Mesendoderm (in vitro differentiated cells): ENCODE measurements at places on chromosomes 12 and 14.

DNA sequence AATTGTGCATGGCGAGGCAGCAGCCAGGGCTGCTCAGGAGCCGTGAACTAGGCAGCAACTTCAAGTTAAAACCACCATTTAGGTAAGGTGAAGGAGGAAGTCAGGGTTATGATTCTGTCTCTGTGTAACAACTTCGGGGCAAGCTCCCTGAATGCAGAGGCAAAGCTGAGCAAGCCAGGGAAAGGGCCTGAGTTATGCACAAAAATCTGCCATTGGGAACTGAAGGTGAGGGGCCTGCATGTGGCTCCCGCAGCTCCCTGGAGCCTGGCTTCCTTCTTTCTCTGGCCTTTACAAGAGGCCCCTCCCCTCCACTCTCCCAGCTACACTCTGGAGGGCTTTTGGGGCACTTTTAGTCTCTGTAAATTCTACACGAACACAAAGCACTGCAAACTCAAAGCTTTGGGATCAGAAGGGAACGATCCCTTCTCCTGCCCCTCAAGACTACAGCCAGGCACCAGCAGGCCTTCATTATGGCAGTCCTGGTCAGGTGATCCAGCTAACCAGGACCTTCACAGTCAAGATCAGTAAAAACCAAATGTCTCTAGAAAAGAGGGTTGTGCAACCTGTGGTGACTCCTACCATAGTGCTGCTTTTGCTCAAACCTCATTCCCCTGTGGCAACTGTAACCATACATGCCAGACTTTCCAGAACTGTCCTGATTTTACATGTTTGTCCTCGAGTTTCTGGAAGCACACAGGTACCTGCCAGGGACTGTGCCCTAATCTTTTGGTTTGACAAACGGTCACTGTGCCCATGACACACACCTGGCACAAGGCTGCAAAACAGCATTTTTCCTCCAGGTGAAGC, 67.2 kb upstream of the PTGR2 start:
- DNase-seq, result no peak

- DNase-seq, result no peak
Measured at GRCh38 chr14:28902930-28903329, 136.3 kb downstream of the FOXG1 start.

DNA sequence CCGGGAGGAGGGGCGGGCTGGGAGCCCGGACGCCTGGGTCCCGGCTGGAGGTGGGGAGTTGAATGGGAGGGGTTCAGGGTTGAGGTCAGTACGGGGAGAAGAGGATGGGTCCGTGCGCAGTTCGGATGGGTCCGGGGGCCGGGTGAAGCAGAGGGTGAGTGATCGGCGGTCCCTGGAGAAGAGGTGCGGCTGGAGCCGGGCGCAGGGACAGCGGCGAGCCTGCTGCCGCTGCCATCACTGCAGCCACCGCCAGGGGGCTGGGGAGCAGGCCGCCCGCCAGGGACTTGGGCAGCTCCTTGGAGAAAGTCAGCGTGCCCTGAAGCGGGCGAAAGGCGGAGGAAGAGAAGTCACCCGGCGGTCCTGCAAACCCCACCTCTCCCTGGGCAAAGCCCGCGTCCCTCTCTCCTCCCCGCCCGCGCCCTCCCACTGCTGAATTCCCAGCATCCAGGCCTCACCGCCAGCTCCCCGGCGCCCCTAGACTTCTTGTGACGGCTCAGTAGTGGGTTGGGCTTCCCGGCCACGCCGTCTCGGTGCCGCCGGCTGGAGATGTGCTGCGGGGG, 6.0 kb upstream of the GPR84 start:
- peak; percentile 92 for DNase-seq

- no peak for DNase-seq
Measured at GRCh38 chr12:24597580-24597979, 351.3 kb downstream of the BCAT1 start.

GRCh38 chr14:32183151-32184058, 18.4 kb upstream of the RNU6-7 start:
- DNase-seq, result no peak

- no peak for DNase-seq
Measured at GRCh38 chr12:57156701-57157403, 9.4 kb upstream of the LRP1-AS start.

DNA sequence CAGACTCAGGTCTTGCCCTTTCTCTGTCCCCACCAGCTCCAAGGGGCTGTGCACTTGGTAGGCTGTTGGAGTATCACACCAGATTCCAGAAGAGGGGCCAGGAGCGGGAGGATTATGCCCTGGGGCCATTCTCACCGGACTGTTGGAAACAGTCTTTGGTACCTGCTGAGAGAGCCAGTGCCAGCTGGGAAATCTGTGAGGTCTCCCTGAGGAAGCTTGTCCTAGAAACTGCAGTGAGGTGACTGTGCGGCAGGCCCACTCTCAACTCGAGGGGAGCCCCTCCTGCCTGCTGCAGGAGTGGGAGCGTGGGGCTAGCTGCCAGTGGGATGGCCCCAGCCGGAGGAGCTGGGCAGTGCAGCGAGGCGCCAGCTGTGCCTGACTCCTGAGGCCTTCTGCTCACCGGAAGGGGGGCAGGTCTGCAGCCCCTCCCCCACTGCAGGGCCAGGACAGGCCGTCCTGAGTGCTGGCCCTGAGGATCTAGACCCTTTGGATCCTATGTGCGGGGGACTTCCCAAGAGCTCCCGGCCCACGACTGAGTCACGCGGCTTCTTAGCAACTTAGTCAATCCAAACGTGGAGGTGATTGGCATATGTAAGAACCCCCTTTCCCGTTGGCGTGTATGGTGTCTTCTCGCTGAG, 295.2 kb downstream of the CACNA1C start:
- DNase-seq, result no peak

DNA sequence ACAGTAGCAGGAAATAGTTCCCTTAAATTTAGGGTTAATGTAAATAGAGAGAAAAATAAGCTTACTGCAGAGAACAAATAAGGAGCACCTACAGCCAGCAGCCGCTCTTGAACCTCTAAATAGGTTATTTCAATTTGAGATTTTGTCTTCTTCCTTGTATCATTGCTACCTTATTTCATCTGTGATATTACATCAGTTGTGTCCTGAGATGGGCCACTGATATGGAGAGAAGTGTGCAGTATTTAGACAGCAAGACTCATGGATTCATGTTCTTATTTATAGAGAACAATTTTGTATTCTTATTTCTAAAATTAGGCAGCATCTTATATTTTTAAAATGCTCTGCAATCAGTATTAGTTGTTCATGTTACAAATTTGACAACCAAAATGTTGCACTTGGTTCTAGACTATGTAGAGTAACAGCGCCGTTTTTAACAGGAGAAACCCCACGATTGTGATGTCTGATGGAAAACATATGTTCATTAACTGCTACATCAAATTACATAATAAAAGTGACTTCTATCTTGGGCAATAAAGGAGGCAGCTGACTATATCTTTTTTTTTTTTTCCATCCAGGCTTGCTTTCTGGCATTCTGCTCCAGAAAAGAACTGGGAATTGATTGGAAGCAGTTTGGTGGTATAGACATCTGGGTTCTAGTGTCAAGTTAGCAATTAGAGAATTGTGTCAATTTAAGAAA, 117.9 kb downstream of the CAND1 start:
- DNase-seq, result no peak

DNA sequence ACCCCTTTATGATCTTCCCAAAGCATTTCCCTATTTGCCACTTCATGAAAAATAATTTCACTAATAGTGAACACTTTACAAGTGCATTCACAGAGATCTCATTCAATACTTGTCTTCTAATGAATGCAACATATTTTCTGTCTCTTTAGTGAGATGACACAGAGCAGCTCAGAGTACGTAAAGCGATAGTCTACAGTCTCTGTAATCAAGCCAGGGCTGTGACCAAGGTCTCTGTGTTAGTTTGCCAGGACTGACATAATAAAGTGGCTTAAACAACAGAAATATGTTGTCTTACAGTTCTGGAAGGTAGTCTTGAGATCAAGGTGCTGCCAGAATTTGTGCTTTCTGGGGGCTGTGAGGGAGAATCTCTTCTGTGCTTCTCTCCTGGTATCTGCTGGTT, 33.1 kb upstream of the FRS2 start:
- no peak for DNase-seq

GRCh38 chr14:23154964-23155587, 28.4 kb downstream of the SLC7A8 start:
- peak; percentile 92 for DNase-seq

DNA sequence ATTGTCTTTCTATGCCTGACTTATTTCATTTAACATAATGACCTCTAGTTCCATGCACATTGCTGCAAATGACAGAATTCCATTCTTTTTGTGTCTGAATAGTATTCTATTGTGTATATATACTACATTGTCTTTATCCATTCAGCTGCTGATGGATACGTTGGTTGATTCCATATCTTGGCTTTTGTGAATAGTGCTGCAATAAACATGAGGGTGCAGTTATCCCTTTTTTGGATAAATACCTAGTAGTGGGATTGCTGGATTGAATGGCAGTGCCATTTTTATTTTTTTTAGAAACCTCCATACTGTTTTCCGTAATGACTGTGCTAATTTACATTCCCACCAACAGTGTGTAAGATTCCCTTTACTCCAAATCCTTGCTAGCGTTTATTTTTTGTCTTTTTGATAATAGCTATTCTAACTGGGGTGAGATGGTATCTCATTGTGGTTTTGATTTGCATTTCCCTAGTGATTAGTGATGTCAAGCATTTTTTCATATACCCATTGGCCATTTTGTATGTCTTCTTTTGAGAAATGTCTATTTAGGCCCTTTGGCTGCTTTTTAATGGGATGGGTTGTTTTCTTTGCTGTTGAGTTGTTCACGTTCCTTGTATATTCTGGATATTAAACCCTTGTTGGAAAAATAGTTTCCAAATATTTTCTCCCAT, 2.3 kb downstream of the OAS2 start:
- DNase-seq, result no peak

GRCh38 chr12:118589162-118589561, 212.8 kb downstream of the SUDS3 start:
- DNase-seq, result no peak

- DNase-seq, result peak; percentile 55
Measured at GRCh38 chr14:25032092-25032784, 17.7 kb downstream of the STXBP6 start.

- DNase-seq, result peak; percentile 90
Measured at GRCh38 chr12:127165567-127166392, 1101.2 kb upstream of the TMEM132C start.

- no peak for DNase-seq
Measured at GRCh38 chr14:23132970-23133369, 13.9 kb upstream of the CEBPE start.

- peak; percentile 51 for DNase-seq
Measured at GRCh38 chr12:65182012-65182739, 12.8 kb downstream of the LEMD3 start.

- DNase-seq, result peak; percentile 27
Measured at GRCh38 chr14:20998139-20998538, 954 bp upstream of the SLC39A2 start.

- no peak for DNase-seq
Measured at GRCh38 chr12:106138357-106138632, 459 bp downstream of the NUAK1 start.

- DNase-seq, result no peak
Measured at GRCh38 chr14:83470959-83471695, 1937.5 kb upstream of the SEL1L start.

DNA sequence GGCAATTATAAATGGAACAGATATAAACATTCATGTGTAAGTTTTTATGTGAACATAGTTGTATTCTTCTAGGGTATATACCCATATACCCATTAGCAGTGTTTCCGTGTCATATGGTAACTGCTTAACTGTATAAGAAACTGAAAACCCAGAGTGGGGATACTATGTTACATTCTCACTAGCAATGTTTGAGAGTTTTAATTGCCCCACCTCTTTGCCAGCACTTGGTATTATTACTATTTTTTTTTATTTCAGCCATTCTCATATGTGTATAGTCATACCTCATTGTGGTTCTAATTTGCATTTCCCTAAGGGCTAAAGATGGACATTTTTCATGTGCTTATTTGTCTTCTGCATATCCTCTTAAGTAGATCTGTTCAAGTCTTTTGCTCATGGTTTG, 28.7 kb upstream of the ITPR2 start:
- DNase-seq, result no peak

GRCh38 chr12:98699586-98699985, 54.5 kb downstream of the APAF1 start:
- no peak for DNase-seq

- no peak for DNase-seq
Measured at GRCh38 chr12:104999347-104999685, 13.2 kb downstream of the NOPCHAP1 start.
